Left lobe of liver (tissue), 2 donors: ENCODE measurements at places on chromosomes 6 and 20.

- no peak for DNase-seq
Observed at GRCh38 chr6:47303861-47304260, 5.8 kb downstream of the TNFRSF21 start.

DNA sequence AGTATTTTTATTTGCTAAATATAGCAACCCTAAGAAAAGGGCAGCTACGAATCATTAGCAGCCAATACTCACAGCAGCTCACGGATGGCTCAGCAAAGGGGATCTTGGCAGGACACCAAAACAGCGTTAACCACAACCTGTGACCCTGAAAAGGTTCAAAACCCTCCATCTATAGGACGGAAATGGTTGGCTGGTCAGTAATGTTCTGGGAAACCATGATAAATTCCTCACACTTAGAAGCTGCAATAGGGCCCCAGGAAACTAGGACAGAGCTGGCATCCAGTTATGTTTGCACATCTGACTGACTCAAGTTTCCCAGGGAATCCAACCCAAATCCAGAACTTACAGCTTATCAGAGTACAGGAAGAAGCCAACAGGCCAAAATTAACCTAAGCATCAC is 30.9 kb upstream of the PTPRT start:
- DNase-seq: no peak

DNA sequence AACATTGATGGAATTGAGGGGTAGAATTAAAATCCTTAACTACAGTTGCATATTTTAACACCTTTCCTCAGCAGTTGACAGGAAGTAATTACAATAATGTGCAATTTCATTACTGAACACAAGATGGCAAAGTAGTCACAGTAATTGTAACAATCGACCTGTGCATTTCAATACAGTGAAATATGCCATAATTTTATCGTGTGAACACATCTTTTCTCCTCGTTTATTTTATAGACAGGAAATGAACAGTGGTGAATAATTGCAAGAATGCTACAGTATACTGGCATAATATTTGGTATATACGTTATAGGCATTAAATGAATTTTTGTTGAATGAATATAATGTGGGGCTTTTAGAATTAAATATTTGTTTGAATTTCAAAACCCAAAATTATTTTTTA is 25.0 kb downstream of the CYB5R4 start:
- no peak for DNase-seq

DNA sequence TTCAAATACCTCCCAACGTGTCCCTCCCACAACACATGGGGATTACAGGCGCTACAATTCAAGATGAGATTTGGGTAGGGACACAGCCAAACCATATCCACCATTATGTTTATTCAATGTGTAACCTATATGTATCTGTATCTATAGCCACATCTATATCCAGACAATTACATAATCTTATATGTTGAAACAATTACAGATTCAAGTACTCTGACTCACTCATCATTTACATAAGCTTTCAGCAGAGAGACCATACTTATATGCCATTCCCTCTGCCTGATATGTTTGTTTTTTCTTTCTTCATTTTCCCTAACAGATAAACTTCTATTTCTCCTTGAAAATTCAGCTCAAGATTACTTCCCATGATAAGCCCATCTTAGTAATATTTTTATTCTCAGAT is 163.6 kb downstream of the LAMA2 start:
- DNase-seq: no peak

GRCh38 chr6:66499851-66500250 is 792.8 kb upstream of the EYS start:
- DNase-seq: no peak

GRCh38 chr20:58240471-58240870 is 12.0 kb upstream of the ANKRD60 start:
- no peak for DNase-seq

DNA sequence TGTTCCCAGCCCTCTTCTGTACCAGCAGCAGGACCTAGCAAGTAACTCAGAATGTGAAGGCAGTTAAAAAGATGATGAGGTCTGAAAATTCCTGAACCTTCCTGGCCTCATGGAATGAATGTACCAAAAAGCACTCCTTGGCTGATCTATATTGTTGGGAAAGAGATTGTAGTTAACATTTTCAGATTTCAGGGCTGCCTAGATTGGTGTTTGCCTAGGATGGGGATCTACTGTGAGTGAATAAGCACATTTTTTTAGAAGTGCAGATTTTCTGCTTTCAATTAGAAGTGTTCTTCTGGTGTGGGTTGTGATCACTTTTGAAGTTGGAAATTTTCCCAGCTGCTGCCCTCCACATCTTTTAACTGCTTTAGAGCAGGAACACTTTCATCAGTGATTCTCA is 6.2 kb downstream of the MYLIP start:
- DNase-seq: no peak

DNA sequence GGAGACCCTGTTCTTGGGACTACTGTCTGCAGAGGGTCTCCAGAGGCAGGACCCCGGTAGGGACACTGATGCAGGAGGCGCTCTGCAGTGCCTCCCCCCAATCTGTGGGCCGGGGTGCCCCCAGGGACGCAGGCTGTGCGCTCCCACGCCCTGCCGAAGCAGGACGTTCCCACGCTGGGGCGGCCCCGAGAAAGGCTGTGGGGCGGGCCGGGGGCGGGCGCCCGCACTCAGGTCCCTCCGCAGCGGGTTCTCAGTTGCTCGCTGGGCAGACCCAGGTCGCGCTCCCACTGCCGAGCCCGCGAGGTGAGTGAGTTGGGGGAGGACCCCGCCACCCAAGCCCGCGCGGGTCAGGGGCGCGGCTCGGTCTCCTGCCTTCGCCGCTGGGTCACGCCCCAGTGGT is at the start of gene COX4I2:
TSS of gene COX4I2 (plus strand) at position 253 of the 400 bp plus-strand sequence. CDS start 1,106 bp downstream, outside the sequence.
- DNase-seq: no peak

- DNase-seq: no peak
Observed at GRCh38 chr6:39887692-39888450, 46.4 kb downstream of the MOCS1 start.

- peak; percentile 89 for DNase-seq
Observed at GRCh38 chr20:32524829-32525501, 60.2 kb downstream of the NOL4L start.

GRCh38 chr20:1377341-1377871 is 15.4 kb downstream of the FKBP1A start:
- DNase-seq: no peak

GRCh38 chr6:36703081-36703606 is 5.5 kb downstream of the RAB44 start:
- DNase-seq: no peak

- DNase-seq: no peak
Observed at GRCh38 chr6:47804821-47805220, 23.0 kb downstream of the OPN5 start.

DNA sequence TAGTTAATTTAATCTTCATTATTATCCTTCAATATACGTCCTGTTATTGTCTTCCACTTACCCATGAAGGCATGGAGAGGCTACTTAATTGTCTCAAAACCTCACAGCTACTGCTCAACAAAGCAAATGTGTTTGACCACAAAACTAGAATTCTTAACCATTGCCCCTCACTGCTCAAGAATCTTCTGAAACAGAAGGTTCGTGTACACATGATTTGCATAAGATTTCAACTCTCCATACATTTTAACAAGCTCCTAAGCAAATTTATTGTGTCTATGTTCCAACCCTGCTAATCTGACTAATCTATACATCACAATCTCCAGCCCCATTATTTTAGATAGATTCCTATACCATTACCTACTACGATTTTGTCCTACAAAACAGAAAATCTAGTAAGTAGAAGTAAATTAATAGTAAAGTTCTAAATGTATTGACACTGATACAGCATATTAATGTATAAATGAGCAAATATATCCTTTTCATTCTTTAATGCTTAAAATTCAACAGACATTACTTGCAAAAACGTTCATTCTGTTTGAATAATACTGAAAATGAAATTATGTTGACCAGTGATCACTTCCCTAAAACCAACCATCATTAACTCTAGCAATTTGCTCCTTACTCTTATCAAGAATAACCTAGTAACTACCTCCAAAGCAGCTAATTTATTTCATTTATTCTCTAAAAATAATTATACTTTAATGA is 89.7 kb upstream of the RNF217 start:
- DNase-seq: no peak

DNA sequence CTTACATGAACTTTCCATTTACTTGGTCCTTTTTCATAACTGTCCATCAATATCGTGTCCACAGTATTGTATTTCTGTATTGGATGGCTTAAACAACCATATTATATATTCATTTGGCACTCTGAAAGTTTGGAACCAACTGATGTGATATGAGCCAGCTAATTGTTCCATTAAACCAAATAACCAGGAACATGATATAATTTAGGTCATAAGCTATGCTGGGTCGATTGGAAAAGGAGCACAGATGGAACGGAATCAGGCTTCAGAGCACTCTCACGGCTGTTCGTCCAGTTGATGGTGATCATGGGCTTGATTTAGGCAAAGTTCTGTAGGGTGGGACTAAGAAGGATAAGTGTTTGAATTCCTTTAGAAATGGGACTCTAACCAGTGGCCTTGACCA is 142.7 kb downstream of the DNAH8 start:
- DNase-seq: no peak

DNA sequence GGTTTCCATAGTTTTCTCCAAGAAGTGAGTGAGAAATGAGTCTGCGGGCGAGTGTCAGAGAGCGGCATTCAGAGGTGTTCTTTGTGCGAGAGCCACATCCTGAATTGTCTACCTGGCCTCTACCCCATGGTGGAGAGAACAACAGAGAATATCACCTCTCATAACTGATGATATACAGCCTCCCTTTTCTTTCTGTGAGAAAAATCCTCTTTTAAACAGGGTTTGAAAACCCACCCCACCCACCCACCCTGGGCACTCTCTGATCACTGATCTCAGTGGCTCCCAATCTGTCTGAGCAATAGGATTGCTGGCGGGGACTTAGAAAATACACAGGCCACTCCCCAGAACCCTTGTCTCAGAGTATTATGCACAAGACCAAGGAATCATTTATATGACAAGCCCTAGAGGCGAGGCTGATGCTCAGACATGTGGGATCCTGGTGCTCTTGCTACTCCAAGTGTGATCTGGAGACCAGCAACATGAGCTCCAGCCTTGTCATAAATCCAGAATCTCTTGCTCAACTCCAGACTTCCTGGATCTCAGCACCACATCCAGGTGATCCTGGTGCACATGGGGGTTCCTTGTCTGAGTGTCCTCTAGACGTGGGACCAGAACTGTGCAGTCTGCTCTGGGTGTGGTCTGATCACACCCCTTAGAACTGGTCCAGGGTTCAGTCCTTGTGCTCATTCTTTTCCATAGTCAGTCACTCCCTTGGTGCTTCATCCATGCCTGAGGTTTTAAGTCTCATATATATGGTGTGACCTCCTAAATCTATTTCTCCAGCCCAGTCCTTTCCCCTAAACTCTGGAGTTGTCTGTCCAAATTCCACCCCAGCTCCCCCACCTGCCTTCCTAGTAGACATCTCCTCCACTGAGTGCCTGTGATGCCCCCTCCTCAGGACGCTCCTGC is 5.3 kb downstream of the HLA-B start:
- no peak for DNase-seq

- no peak for DNase-seq
Observed at GRCh38 chr6:131787079-131787478, 20.7 kb upstream of the ENPP1 start.

GRCh38 chr6:131101911-131102680 is 33.2 kb upstream of the AKAP7 start:
- no peak for DNase-seq

GRCh38 chr20:57212534-57213276 is 53.7 kb downstream of the BMP7 start:
- DNase-seq: no peak

GRCh38 chr20:19308146-19308545 is 95.7 kb downstream of the SLC24A3 start:
- no peak for DNase-seq

GRCh38 chr6:47135772-47136171 is 93.6 kb upstream of the ADGRF1 start:
- DNase-seq: no peak

GRCh38 chr6:52517502-52518278 is 59.2 kb downstream of the TRAM2 start:
- peak; percentile 90 for DNase-seq

DNA sequence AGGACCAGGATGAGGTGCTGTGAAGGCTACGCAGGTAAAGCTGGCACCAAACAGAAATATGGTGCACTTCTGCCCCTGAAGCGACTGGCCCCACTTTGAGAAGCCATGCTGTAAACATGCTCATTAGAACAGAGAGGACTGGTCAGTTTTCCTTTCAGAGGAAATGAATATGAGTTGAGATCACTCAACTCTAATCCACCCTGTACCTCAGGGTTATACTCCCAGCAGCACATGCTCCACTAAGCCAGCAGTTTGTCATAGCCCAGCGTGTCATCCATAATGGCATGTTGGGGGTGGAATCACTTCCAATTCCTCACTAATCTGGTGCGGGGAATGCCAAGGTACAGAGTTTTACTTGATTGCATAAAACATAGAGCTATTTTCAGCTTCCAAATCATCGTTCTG is 98.1 kb downstream of the HIVEP2 start:
- DNase-seq: peak; percentile 49

GRCh38 chr6:170085475-170086401 is 205.1 kb downstream of the DLL1 start:
- peak; percentile 21 for DNase-seq

- no peak for DNase-seq
Observed at GRCh38 chr20:63855363-63856097, 5.8 kb upstream of the ABHD16B start.

DNA sequence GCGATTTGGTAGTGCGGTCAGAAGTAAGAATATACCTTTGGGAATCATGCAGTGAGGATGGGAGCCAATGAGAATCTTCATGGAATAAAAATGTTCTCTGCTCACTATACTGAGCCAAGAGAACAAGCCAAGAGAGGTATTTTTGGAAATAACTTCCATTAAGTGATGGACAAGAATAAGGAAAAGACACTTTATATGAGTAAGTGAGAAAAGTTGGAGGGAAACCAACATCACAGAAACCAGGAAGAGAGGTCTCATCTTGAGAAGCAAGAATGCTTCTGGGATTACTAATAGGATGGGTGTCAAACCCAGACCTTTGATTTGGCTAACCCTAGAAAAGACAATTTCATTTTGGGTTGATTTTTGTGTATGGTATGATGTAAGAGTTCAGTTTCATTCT is 181.2 kb upstream of the JAG1 start:
- DNase-seq: no peak

GRCh38 chr6:20717743-20718142 is 183.5 kb downstream of the CDKAL1 start:
- DNase-seq: no peak

GRCh38 chr20:62964700-62965099 is 12.2 kb downstream of the SLC17A9 start:
- no peak for DNase-seq
